Central memory CD4-positive, alpha-beta T cell (primary cell): ENCODE measurements at places on chromosomes 6 and 20.

DNA sequence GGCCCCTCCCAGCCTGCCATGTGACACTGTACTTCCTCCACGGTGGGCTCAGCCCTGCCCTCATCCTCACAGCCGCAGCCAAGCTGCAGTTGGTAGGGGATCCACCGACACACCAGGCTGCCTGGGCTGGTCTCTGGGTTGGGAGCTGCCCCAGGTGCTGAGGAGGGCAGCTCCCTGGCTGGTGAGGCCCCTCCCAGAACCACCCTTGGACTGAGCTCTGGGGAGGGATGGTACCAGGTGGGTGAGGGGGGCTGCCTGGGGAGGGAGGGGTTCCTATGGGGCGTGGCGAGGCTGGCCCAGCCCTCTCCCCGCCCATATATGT lies 185 bp upstream of the TNFRSF6B start:
- no peak for DNase-seq

DNA sequence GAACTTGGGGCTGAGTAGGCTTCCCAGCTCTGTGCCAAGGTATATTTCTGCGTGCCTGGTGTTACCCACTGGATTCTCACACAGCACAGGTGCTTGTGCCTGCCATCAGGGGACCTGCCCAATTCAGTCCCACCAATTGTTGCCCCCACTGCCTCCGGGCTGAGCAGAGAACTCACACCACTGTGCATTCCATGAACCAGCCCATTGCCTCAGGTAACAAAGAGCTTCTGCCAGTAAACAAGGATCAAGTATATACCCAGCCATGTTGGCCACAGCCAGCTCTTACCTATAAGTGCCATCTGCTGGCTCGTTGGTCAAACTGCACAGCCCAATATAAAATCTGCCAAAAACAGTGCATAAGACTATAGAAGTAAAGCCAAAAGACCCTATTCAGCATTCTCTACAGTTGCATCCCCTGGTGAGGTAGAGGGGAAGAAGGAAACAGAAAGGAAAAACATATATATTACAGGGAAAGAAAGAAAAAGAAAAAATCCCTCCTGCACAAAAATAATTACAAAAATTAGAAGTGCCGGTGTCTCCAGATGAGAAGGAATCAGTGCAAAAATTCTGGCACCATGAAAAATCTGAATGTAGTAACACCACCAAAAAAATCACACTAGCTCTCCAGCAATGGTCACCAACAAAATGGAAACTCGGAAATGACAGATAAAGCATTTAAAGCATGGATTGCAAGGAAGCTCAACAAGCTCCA lies 241.4 kb downstream of the IBTK start:
- no peak for DNase-seq

GRCh38 chr20:13909067-13909466 lies 81.3 kb downstream of the SEL1L2 start:
- no peak for DNase-seq

- no peak for DNase-seq
These were observed 33.5 kb downstream of the PNLDC1 start for GRCh38 chr6:159833556-159833955.

- DNase-seq: no peak
These were observed 113.5 kb downstream of the JARID2 start for GRCh38 chr6:15359335-15359862.

DNA sequence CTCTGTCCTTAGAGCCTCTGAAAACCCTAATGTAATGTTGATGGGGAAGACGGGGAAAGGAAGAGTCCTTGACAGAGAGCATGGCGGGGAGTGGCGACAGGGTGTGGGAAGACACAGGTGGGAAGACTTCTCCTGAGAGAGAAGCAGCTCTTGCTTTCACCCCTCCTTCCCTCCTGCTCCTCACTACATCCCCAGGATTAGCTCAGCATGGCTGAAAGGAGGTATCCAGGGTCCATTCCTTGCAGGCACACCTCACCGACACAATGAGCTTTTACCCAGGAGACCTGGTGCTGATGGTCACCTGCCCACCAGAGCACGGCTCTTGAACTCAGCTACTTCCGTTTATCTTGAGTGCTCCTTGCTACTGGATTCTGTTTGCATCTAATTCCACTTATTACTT lies 469.3 kb downstream of the CDH26 start:
- DNase-seq: no peak

- DNase-seq: no peak
These were observed 53.0 kb downstream of the HDGFL1 start for GRCh38 chr6:22622351-22622750.

GRCh38 chr6:88529726-88530125 lies 363.6 kb upstream of the CNR1 start:
- DNase-seq: no peak

- no peak for DNase-seq
These were observed 83.0 kb downstream of the MAP3K4 start for GRCh38 chr6:161074496-161075121.

DNA sequence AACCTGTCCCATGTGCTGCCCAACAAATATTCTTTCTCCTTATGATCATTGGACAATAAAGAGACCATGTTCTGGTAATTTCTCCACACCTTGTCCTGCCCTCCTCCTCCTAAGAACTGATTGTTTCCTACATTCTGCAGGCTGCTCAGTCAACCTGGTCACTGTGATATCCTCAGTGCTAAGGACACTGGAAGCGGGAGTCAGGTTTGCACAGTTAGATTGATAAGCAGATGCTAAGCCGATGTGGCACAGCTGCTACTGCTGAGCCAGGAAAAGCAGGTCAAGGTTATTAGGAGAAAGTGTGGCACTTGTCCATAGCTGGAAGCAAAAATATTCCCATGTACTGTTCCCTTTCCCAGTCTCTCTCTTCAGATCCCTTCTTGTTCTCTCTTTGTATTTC lies 154.8 kb downstream of the TFAP2B start:
- no peak for DNase-seq
